ENCODE measurements at places on chromosomes 1 and 21. TPM values are rescaled to one million over a fixed set of nuclear protein-coding genes. Genes with fewer than 3 reads are reported as not detected.

TENT5C gene
- total RNA-seq, result under 0.01 TPM

RO60 gene
- total RNA-seq, result 71.1 TPM

TMEM63A gene
- 19.5 TPM for total RNA-seq

AGT gene
- total RNA-seq, result 0.07 TPM

LORICRIN gene
- total RNA-seq, result not detected
